ENCODE measurements at places on chromosomes 13 and 19.

DNA sequence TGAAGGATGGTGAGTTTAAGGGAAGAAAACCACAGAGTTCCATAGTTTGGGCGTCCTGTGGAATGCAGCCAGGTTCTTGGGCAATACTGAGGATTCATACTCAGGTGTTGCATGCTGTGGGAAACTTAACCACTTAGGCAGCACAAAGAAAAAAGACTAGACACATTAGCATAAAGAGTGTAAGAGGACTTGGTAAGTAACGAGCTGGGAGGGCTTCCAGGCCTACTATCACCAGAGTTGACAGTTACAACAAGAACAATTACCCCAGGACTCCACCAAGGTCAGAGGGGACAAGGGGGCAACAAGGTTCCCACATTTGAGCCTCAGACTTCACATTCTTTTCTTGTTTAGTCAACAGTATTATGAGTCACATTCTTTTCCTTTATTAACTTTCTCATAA, 33.2 kb downstream of the KCTD12 start:
- DNase-seq: no peak

DNA sequence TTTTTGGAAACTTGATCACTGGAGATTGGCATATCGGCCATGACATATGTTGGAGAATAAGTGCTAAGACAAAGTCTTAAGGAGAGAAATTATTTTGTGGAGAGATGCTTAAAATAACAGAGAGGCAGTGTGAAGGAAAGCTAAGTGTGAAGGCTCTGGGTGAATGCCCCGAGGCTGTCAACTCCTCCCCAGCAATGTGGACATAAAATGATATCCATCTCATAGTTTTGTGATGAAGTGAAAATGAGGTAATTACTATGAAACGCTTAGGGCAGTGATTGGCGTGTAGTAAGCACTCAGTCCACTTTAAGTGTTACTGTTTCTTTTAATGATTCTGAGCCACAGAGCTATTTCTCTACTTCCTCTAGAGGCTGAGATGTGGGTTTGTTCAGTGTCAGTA, 195.8 kb upstream of the KLF12 start:
- no peak for DNase-seq

DNA sequence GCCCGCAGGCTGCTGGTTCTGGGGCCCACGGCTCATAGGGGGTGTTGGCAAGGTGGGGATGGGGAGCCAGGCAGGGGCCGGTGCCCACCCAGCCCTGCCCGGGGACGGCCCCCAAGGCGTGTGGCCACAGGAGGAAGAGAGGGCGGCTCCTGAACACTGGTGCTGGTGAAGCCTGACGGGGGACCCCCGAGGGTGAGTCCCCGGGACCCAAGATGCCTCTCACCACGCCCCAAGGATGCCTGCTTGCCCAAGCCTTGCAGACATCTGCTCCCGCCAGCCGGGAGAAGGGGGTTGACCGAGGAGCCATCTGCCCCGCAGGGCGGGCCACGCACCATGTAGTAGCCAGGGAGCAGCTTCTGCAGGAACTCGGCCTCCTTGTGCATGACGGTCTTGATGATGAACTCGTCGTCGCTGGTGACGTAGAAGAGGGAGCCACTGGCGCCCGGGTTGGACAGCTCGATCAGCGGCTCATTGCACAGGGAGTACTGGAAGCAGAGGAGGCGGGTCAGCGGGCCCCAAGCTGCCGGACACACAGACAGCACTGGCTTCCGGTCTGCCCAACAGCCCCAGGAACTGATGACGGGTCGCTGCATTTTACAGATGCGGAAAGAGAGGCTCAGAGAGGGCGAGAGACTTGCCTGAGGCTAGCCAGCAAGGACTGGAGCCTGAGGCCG, 29.6 kb upstream of the CACTIN start:
- no peak for DNase-seq

DNA sequence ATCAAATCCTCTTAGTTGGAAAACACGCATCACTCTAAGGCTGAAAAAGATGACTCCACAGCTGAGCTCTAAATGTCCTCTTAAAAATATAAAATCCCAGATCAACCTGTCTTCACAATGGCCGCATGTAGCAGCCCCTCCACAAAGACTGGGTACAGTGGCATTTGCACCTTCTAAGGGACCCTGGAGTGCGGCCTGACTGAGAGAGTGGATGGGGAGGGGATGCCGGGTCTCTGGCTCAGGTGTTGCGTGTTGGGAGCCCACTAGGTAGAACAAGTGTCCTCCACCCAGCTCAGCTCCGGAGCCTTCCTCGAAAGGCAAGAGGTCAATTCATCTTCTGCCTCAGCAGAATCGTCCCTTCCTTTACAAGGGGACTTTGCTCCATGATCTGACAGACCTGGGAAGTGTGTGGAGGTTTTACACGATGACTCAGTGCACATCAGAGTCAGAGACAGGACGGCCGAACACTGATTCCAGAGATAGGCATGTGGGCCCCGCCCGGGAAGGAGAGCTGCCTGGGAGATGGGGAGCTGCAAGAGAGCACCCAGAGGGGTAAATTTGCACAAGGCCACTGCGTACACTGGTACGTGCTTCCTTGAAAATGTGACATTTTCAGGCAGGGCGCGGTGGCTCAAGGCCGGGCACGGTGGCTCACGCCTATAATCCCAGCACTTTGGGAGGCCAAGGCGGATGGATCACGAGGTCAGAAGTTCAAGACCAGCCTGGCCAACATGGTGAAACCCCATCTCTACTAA, 23.5 kb upstream of the SLC15A1 start:
- no peak for DNase-seq

- DNase-seq: peak; percentile 58
Observed at GRCh38 chr19:13195678-13196077, 45.5 kb downstream of the IER2 start.

DNA sequence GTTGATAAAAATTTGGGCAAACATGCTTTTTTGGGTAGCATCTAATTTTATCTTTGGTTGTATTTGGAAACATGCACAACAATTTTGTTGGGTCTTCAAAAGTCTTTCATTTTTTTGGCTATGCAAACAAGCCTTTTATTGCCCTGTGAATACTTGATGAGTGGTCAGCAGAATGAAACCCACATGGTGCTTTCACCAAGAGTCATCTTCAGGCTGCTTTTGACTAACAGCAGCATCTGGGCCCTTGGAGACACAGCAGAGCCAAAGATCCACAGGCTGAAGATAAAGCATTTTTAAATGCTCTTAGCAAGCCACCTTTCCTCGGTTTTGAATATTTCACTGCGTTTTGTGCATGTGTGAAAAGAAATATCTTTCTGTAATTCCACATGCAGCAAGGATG, 154.9 kb downstream of the FGF9 start:
- no peak for DNase-seq

- no peak for DNase-seq
Observed at GRCh38 chr19:43906774-43907173, 28.3 kb downstream of the ZNF45 start.

DNA sequence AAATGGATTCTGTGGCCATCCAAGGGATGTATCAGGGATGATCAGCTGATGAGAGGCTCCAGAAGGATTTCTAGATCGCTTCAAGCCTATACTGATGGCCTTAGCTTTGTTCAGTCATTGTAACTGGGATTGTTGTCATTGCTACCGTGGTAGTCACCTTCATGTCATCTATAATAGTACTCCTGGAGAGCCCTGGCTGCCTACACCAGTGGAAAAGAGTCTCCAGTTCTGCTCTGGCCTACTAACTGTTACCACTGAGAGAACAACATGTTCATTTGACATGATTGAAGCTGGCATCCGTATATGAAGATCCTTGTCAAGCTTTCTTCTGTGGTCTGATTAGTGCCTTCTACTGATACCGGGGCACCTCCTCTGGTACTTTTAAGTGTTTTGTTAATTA, 131.3 kb downstream of the B3GLCT start:
- DNase-seq: no peak

DNA sequence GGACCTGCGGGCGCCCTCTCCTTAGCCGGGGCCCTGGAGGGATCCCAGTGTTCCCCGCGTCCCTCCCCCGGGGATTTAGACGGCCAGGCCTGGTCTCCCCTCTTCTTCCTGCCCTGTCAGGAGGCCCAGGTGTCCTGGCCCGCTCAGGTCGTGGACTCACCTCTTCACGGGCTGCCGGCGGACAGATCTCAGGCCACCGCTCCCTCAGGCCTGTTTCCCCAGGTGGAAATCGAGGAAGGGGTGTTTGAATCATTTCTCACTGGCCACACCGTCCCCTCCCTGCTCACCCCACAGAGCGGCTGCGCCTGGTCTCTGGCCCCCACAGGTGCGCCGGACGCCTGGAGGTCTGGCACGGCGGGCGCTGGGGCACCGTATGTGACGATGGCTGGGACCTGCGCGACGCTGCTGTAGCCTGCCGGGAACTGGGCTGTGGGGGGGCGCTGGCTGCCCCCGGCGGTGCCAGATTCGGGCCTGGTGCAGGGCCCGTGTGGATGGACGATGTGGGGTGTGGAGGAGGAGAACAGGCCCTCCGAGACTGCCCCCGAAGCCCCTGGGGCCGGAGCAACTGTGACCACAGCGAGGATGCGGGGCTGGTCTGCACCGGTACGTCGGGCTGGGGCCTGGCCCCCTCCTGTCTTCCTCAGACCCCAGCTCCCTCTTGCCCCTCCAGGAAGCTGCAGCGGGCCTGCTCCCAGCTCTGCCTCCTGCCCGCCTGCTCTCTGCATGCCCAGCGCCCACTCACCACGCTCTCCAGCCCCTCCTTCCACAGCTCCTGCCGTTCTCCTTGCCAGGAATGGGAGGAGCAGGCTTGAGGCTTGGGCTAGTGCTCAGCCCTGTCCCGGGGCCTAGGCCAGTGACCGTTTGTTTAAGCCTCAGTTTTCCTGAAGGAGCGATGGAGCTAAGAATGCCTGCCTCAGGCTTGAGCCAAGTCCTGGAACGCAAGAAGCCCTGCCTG, 2.5 kb downstream of the SSC5D start:
- DNase-seq: no peak

- DNase-seq: no peak
Observed at GRCh38 chr19:33394006-33394722, 20.7 kb downstream of the CEBPG start.

GRCh38 chr19:39824143-39825092, 9.5 kb downstream of the DYRK1B start:
- peak; percentile 87 for DNase-seq

GRCh38 chr13:74082741-74083160, 51.5 kb downstream of the KLF12 start:
- no peak for DNase-seq

DNA sequence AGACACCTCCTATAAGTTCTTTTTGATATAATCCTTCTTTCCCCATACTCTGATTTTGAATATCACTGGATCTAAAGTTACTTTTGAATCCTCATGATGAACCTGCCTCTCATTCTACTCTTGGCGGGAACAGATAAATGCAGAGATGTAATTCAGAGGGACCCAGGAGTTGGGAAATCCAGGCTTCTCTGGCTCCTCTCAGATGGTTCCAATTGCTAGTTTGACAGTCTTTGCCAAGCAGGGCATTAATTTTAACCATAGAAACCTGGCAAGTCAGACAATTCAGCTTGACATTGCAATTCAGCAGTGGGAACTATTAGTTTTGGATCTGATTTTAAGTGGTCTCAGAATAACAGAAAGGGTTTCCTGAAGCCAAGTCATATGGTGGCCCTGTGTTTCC, 67.3 kb upstream of the KLF12 start:
- no peak for DNase-seq

- DNase-seq: no peak
Observed at GRCh38 chr13:40484101-40484800, 182.2 kb downstream of the FOXO1 start.

DNA sequence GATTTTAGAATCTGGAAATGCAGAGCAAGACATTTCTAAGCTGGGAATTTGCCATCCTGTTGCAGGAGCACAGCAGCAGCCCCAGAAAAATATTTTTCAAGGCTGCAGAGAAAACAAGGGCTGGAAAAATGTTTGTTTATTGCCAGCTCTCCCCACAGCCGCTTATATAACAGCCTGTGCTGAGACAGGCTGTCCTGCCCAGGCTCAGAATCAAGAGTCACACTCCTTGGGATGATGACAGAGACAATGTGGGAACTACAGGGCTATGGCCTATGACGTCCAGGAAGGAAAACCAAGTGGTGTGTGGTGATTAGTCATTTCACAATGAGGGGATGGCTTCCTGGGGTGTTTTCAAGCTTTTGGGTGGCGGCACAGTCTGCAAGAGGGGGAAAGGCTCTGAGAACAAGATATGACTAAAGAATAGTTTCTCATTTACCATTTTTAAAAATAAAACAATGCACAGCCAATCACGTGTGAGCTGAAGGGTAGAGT, 136.3 kb upstream of the SERP2 start:
- DNase-seq: no peak

- no peak for DNase-seq
Observed at GRCh38 chr13:113207890-113208420, 514 bp downstream of the PCID2 start.

DNA sequence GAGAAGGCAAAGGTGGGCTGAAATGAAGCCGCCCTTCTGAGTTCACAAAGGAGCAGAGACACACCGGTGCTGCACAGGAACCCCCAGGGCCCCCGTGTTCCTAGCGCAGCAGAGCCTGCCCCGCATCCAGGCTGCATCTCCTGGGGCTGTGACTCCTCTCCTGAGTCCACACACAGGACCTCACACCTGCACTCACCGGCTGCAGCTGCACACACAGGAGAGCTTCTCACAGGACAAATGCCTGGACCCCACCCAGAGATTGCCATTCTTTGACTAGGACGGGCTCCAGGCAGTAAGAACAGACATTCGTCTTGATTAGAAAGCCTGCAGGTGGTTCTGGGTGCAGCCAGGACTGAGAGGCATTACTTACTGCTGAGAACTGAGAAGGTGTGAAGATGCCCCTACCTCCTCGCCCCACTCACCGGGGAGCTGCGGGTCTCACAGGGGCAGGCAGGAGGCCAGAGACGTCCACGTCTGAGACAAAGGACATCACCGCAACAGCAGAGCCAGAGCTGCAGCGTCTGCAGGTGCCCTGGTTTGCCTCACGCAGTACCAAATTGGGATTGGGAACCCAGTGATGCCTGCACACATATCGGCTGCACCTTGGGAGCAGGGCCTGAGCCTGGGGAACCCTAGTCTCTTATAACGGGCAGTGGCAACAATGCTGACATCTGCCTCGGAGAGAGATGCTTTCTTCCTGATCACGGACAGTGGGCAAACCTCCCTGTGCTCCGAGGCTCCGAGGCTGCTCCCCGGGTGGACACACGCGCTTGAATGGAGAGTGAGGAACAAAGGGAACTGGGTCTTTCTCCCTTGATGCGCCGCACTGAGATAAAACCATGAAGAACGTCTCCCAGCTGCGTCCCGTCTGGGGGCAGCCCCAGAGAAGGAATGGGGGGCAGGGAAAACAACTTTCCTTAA, 50.4 kb downstream of the RASA3 start:
- no peak for DNase-seq

DNA sequence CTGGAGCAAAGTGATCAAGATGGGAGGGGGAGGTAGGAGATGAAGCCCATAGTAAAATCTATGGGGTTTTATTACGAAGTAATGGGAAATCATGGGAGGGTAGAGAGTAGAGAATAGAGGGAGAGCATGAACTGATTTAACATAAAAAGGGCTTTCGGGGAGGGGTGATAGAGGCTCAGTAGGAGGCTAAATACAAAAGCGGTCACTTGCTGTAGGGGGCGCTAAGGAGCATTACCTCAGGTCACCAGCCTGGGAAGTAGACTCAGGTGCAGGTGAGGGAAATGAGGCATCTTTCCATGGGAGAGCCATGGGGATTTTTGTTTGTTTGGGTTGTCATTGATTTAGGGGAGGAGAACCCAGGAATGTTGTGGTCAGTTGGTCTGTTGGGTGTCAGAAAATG, 14.1 kb downstream of the KRTDAP start:
- no peak for DNase-seq

- no peak for DNase-seq
Observed at GRCh38 chr19:18259893-18260292, 14.4 kb downstream of the IQCN start.
